Naive thymus-derived CD4-positive, alpha-beta T cell (primary cell): ENCODE measurements at places on chromosomes 16 and 17. TPM values are rescaled to one million over a fixed set of nuclear protein-coding genes. Genes with fewer than 3 reads are reported as not detected.

DNA sequence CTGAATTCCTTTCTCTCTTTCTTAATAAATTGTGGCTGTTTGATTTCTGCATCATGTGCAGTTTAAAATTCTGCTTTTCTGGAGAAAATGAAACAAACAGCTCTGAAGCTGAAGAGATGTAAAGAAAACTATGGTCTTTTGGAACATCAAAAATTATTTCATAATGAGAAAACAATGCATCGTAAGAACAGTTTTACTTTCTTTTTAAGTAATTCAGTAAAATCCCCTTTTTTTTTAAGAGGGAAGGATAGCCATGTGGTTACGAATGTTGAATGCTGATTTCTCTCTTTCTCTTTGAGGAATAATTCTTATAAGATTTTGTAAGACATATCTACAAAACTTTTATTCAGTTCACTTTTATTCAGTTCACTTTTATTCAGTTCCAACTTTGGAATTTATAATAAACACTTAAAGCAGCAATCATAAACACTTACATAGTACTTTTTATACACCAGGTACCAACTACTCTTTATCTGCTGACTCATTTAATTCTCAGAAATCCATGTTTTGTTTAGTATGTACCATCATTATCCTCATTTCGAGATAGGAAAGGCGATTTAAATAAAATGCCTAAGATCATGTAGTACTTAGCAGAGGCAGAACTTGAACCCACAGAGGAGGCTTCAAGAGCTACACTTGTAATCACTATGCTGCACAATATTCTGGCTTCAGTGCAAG lies 26.6 kb downstream of the CNTNAP4 start:
- H3K36me3 ChIP-seq = no peaks in the 10 kb centered on the region
- H3K4me1 ChIP-seq = no peaks in the 10 kb centered on the region
- DNase-seq = no peak
- no peak overlapping the region for H3K4me3 ChIP-seq
- no peaks in the 10 kb centered on the region for H3K27me3 ChIP-seq

DNA sequence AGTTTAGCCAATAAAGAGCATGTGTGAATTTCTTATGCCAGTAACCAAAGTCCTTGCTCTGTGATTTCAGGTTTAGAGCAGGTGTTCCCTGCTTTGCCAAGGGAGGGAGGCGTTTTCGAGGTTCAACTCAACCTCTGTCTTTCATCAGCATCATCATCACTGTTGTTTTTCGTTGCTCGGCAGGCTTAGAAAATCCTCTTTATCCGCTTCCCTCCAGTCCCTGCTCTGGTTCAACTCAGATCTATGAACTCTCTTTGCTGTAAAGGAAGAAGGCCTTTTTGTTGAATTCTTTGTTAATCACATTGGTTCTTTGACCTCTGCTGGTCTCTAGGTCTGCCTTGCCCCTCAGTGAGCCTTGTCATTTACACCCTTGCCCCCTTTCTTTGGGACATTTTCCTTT lies 243.9 kb upstream of the RBFOX1 start:
- no peaks in the 10 kb centered on the region for H3K27me3 ChIP-seq
- no peaks in the 10 kb centered on the region for H3K4me1 ChIP-seq
- no peak for DNase-seq
- H3K36me3 ChIP-seq = no peaks in the 10 kb centered on the region
- no peak overlapping the region for H3K4me3 ChIP-seq

DNA sequence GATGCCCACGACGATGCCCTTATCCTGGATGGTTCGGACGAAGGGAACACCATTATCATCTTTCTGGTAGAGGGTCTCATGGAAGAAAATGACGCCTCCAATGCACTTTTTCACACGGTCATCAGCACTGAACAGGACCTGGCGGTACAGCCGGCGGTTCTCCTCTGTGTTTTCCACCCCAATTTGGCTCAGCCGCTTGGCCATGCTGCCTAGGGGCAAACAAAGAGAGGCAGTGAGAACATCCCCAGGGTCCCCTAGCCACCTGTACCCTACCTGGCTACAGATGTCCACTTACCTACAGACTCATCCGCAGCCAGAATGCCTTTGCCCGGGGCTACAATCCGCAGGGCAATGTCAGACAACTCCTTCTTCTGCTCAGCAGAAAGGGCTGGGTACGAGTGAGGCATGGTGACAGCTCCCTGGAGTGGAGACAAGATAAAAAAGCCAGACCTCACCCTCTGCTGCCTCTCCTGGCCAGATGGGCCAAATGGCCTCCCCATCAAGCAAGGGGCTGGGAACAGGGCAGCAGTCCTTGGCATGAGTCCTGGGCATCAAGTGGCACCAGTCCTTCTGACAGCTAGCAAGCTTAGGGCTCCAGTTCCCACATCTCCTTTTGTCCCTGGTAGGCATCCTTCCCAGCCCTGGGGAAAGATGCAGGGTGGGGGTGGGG lies 1.4 kb downstream of the ALDOC start:
- H3K4me1 ChIP-seq = peaks cover 24% of the 10 kb centered on the region
- no peak overlapping the region for H3K27ac ChIP-seq
- no peak overlapping the region for H3K4me3 ChIP-seq
- no peak for DNase-seq

DNA sequence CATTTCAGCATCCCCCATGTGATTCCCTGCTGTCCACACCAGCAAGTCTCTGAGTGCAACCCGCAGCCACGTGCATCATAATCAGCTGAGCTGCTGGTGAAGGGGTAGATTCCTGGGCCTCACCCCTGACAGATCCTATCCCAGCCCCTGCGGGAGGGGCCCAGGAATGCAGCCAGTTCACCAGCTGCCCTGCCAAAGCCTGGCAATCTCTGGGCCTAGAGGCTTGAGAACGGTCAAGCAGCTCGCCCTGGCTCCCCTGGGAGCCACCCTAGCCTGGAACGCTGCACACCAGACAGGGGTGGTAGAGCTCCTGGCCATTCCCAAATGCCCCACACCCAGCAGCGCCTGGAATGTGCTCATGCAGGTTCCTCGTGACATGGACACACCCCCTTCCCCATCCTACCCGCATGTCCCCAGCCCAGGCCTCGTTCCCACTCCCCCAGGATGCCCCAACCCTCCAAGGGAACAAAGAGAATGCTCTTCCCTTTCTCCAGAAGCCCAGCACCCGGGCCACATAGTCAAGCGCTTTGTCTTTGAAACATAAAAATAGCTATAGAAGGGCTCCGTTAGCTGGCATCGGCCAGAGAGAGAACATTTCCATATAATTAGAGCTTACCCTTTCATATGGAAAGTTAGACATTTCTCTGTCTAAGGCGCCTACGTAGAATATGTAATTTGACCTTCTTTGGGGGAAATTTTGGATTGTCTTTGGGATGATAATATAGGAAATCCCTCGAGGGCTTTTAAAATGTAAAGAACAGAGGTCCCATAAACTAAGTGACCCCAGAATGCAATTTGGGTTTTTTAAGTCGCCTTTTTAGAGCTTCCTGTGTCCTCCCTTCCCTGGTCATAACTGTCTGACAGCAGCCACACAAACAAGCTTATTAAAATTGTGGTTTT lies 3.4 kb downstream of the CEP295NL start:
- no peak for DNase-seq
- H3K27me3 ChIP-seq = no peaks in the 10 kb centered on the region
- H3K4me1 ChIP-seq = no peaks in the 10 kb centered on the region
- H3K36me3 ChIP-seq = no peaks in the 10 kb centered on the region
- H3K27ac ChIP-seq = no peak overlapping the region
- H3K4me3 ChIP-seq = no peak overlapping the region

TP53TG3F gene
- not detected for total RNA-seq

GRCh38 chr17:7486181-7486580 lies 2.0 kb downstream of the POLR2A start:
- peak overlapping the region; percentile 54 for H3K4me3 ChIP-seq
- no peaks in the 10 kb centered on the region for H3K27me3 ChIP-seq
- DNase-seq = no peak

- peak overlapping the region; percentile 70 for H3K27ac ChIP-seq
- DNase-seq = no peak
- peak overlapping the region; percentile 97 for H3K4me3 ChIP-seq
- H3K4me1 ChIP-seq = peaks cover 36% of the 10 kb centered on the region
Observed at GRCh38 chr17:2710803-2711607, 559 bp downstream of the CLUH start.

- H3K27me3 ChIP-seq = no peaks in the 10 kb centered on the region
- DNase-seq = no peak
- no peaks in the 10 kb centered on the region for H3K36me3 ChIP-seq
- H3K27ac ChIP-seq = peak overlapping the region; percentile 85
Observed at GRCh38 chr16:77213542-77214106, 14.4 kb downstream of the SYCE1L start.
